ENCODE measurements at places on chromosomes 16 and 17.

GRCh38 chr17:75668489-75668888 is 1.4 kb downstream of the SAP30BP start:
- DNase-seq, result no peak

DNA sequence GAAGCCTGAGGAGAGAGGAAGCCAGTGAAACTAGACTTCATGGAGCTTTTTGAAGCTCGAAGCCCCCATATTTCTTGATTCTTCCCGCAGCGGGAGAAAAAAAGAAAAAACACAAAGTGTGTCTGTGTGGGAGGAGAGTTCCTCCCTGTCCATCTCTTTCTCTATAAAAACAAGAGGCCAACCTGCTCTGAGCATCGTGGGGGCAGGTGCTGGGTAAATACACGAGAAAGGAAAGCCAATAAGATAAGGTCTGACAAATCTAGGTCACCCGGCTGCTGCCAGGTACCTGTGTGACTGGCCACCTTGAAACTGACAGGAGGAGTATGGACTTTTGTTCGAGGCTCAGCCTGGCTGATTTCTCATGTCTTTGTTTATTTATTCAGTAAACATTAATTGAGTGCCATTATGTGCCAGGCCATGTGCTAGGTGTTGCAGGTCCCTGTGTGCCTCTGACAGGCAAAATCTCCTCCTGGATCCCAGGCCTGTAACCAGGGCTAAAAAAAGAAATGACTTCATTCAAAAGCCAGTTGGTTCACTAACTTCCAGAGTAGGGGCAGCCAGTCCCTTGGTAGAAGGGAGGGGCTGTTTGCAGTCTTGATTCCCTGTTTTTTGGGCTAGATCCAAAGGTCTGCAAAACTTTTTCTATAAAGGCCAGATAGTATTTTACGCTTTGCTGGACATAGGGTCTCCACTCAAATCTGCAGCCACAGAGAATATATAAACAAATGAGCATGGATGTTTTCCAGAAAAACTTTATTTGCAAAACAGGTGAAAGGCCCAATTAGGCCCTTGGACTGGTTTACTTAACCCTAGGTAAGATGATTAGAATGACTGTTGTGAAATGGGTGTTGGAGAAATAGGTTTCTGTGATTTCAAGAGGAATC is 35.6 kb downstream of the YPEL2 start:
- DNase-seq, result peak; percentile 72

- no peak for DNase-seq
Measured at GRCh38 chr16:22762486-22762885, 51.5 kb upstream of the HS3ST2 start.

- DNase-seq, result no peak
Measured at GRCh38 chr17:79890706-79891105, 51.5 kb upstream of the CBX4 start.

DNA sequence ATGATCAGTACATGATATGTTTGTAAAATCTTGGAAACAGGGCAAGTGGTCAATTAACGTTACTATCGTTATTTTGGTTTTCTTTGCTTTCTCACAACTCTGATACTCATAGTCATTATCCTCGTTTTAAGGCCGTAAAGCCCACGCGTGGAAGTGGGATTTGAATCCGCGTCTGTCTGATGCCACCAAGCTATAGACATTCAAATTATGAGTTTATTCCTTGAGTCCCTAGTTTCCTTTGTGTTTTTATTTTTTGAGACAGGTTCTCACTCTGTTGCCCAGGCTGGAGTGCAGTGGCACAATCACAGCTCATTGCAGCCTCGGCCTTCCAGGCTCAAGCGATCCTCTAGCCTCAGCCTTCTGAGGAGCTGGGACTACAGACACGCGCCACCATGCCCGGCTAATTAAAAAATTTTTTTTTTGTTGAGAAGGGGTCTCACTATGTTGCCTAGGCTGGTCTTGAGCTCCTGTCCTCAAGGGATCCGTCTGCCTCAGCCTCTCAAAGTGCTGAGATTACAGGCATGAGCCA is 1.0 kb downstream of the DCTN5 start:
- DNase-seq, result no peak

DNA sequence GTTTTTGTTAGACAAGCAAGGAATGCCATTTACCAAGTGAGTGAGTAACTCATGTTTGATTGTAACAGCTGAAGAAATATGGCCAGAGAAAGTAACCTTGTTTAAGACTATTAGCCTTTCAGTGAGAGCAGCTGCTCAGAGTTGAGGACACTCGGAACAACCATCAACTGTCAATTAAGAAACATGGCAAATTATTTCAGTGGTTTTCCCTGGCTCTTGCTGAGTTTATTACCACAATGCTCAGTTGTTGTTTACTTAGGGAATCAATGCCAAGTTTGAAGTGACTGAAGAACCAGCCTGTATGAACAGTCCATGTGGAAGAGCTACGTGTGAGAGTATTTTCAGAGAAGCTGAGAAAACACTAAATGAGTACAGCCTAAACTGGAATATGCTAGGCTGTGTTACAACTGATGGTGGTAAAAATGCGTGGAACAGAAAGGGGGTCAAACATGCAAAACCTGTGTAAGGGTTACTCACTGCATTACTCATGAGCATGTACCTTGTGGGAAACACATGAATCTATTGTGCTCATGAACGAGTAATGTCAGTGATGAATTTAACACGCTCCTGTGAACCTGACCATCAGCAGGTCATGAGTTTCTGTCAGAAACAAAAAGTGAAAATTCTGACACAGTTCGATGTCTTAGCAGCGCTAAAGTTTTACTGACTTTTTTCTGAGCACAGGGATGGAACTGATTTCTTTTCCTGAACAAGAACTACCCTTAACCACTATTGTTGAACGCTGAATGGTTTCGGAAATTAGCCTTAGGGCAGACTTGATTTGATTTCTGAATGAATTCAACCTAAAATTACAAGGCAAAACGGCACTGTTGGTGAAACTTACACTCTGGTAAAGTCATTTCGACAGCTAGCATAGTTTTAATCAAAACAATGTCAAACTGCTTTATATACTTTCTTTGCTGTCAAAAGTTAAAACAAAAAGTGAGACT is 33.5 kb downstream of the GNA13 start:
- DNase-seq, result peak; percentile 34

DNA sequence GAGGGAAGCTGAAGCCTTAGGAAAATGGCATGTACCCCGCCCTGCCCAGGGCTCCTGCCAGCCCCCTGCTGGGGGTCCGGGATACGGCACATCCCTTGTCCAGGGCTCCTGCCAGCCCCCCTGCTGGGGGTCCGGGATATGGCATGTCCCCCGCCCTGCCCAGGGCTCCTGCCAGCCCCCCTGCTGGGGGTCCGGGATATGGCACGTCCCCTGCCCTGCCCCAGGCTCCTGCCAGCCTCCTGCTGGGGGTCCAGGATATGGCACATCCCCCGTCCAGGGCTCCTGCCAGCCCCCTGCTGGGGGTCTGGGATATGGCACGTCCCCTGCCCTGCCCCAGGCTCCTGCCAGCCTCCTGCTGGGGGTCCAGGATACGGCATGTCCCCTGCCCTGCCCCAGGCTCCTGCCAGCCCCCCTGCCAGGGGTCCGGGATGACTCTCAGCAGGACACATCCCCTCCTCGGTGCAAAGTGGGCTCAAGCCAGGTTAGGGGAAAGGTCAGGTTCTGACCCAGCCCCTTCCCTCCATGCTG is 43.2 kb downstream of the RPH3AL start:
- DNase-seq, result no peak

DNA sequence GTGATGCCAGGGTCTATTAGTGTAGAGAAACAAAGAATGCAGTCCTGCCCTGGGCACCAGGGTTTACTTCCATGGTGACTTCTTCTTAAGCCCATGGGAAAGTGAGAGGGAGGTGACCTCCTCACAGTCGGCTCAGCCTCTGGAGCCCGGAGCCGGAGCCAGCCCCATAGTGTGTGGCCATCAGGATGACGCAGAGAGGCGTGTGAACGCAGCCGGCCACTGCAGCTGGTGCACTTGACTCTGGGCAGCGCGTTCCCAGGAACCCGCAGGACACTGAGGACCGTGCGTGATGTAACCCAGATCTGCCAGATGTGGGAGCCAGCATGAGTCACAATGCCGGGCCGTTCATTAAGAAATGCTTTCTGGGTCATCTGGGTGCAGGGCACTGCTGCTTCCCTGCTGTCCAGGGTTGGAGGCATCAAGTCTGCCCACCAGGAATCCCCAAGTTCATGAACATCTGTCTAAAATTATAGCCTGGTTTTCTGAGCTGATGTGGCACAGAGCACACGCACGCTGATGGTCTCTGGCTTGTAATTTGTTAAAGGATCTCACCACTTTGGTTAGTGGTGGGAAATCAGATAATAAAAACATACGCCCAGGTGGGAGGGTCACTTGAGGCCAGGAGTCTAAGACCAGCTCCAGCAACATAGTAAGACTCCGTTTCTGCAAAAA is 114.1 kb downstream of the PITPNC1 start:
- peak; percentile 89 for DNase-seq

DNA sequence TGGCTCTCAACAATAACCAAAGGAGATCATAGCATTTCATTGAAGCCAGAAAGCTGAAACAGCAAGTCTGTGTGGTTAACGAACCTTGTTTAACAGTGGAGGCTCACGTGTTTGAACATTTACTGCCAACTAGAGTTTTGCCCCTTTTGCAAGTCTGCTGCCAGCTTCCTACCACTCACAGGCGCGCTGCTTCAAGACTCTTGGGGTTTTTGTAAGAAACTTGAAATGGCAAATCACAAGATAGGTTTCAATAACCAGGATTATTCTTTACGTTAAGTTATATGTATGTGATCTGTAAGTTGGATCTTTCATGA is 1.2 kb downstream of the SNTB2 start:
- peak; percentile 61 for DNase-seq

GRCh38 chr17:63032142-63032541 is 66.1 kb downstream of the TANC2 start:
- no peak for DNase-seq

- peak; percentile 20 for DNase-seq
Measured at GRCh38 chr16:23509441-23509754, 896 bp downstream of the GGA2 start.

GRCh38 chr16:80656711-80657150 is 115.9 kb downstream of the DYNLRB2 start:
- no peak for DNase-seq

- DNase-seq, result no peak
Measured at GRCh38 chr16:12580809-12581208, 222.9 kb downstream of the CPPED1 start.

Data from HT-29 (cell line).